Activated T-cell treated with anti-CD3 and anti-CD28 coated beads, Interleukin-2, amount 50 U/mL, for 48 hours (primary cell): ENCODE measurements at places on chromosomes 2 and 18.

DNA sequence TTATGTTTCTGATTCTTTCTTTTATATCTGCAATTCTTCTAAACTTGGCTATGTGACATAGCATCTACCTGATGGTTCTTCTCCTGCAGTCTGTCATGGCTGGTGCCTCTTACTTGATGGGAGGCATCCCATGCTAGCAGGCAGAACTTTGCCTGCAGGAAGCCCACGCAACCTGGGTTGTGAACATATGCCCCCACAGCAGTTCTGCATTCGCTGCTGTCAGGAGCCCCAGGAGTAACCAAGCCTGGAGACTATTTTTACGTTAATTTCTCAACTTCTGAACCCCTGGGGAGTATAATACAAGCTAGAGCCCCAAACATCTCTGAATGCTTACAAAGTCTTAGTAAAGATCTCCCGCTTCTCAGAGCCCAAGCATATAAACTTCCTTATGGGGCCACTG is 12.1 kb downstream of the FAM168B start:
- DNase-seq = no peak

DNA sequence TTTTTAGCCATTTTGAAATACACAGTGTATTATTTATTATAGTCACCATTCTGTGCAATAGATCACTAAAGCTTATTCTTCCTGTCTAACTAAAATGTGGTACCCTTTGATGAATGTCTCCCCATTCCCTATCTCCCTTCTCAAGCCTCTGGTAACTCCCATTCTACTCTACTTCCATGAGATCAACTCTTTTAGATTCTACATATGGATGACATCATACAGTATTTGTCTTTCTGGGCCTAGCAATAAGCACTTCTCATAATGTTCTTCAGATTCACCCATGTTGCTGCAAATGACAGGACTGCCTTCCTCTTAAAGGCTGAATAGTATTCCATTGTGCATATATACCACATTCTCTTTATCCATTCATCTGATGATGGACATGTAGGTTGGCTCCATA is 210.9 kb downstream of the PID1 start:
- DNase-seq = no peak

DNA sequence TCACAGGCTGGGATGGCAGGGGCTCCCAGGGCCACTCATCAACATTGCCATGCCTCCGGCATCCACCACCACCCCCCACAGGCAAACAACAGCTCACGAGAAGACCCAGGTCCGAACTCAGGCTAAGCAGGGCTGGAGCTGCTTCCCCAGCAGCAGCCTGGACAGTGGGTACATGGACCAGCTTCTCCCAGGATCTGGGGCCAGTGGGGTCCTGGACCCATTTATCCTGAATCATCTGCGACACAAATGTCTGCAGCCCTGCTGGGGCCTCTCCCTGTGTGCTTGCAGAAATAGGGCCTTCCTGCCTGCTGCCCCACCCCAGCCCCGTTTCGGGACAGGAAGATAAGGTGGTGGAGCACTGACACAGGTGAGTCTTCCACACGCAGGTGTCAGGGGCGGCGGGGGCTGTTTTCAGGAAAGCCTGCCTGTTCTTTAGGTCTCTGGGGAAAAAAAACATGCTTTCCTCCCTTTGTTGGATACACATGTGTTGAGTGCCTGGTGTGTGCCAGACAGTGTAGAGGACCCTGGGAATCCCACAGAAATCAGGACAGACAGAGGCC is 4.5 kb downstream of the PRLH start:
- DNase-seq = no peak

GRCh38 chr2:46387886-46388515 is 90.8 kb downstream of the EPAS1 start:
- no peak for DNase-seq

DNA sequence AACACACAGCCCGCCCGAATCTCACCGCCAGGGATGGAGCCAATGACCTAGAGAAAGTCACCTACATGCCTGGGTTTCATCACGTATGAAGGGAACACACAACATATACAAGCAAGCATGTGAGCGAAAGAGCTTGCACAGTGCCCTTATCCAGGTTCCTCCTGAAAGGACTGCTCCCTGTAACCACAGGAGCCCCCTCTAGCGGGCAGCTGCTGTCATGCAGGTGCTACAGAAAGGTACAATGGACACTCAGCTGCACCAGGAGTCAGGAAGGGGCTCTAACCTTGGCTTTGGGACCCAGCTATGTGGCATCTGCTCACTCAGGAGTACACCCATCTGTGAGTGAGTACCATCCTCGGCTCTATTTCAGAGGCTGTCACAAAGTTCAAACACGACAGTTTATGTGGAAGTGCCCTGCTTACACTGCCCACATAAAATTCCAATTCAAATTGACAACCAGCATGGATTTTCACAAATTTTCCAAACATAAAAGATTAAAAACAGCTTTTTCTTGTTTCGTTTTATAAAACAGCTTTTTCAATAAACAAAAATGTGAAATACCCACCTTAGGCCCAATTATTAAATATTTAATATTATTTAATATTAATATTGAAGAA is 3.5 kb downstream of the NDUFA10 start:
- peak; percentile 78 for DNase-seq

DNA sequence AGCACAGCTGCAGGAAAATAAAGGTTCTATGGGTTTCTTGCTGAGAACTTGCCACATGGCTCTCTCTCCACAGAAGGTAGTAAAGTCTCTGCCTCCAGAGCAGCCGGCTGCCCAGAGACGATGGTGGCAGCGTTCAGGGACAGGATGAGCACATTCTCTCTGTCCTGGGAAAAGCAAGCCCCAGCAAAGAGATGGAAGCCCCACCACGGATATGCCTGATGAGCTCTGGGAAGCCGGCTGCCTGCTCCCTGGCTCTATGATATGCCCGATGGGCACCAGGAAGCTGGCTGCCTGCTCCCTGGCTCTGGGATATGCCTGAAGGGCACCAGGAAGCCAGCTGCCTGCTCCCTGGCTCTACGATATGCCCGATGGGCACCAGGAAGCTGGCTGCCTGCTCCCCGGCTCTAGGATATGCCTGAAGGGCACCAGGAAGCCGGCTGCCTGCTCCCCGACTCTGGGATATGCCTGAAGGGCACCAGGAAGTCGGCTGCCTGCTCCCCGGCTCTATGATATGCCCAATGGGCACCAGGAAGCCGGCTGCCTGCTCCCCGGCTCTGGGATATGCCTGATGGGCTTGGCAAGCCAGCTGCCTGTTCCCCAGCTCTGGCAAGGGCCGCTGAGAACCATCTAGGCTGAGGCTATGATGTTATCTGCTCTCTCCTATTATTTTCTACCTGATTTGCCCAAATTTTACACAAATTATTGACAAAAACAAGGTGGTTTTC is 21.5 kb upstream of the SNTG2 start:
- DNase-seq = no peak

DNA sequence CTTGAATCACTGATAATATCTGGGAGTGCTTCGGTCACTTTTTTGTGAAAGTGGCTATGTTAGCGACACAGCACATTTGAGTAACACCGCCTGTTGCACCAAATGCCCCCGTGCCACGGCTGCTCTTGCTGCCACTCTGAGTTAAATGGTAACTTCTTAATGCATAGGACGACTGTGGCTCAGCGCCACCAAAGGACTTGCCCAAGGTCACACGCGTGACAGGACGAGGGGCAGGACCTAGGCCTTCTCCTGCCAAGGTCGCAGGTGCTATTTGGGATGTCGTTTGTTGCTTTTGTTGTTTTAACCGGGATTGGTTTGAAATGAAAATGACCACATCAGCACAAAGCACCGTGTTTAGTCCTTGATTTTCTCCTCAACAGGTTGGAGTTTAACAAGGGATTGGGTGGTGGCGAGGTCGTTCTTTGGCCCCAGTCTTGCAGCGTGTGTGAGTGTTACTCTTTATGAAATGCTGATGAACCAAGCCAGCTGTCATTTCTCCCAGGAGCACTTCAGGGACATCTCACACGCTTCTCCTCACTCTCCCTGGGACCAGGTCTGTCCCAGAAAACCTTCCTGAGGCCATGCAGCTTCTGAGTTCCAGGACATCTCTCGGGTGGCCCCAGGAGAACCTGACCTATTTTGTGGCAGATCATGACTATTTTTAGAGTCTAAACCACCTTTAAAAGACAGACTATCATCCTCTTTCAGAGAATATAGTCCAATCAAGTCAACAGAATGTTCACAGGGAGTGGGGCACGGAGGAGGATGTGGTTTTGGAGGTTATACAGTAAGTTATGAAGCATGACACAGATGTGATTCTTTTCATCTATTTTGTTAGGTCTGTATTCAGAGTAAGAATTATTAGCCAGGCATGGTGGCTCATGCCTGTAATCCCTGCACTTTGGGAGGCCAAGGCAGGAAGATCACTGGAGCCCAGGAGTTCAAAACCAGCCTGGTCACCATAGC is 49.9 kb downstream of the MTCL1 start:
- DNase-seq = peak; percentile 31

- DNase-seq = peak; percentile 68
Measured at GRCh38 chr2:74530239-74531187, 780 bp downstream of the HTRA2 start.

GRCh38 chr2:37775908-37776250 is 104.4 kb upstream of the CDC42EP3 start:
- no peak for DNase-seq

DNA sequence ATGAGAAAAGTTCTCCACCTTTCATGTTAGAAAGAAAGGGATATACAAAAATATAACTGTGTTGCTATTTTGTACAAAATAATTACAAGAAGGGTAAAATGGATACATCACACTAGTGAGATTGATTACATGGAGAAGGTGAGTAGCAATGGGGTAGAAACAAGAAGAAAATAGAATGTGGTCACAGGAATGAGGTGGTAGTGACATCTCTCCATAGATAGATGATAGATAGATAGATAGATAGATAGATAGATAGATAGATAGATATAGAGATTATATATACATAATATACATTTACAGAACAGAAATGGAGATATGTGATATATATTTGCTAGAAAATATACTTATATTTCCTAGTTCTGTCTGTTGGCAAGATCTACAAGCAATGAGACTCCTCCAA is 95.3 kb upstream of the RGPD4 start:
- no peak for DNase-seq

- DNase-seq = no peak
Measured at GRCh38 chr2:45256867-45257641, 247.8 kb upstream of the SIX2 start.

- DNase-seq = no peak
Measured at GRCh38 chr2:174563530-174564282, 33.9 kb downstream of the WIPF1 start.

DNA sequence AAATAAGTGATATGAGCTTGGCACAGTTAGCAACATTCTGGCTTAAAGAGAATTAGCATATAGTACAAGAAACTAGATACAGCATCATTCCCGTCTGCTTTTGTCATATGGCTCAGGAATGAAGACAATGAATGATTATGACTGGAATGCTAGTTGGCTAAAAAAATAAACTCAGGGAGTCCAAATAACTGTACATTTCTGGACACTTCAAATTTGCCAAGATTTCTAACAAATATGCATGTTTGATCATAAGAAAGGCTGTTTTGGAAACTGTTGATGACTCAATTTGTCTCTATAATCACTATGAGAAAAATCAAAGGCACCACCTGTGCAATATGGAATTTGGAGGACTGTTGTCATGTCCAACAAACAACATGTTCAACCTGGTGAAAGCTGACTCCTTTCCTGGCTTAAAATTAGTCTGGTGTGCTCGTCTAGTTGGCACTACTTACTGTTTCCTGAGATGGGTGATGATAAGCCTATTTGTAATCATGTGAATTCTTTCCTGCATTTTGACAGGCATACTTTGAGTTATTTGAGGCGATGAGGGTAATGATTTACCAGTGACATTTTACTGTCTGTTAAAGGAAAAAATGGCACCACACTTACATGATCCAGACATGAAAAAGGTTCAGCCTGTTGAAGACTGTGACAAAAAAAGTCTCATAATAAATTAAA is 133.9 kb upstream of the CDH20 start:
- DNase-seq = no peak

DNA sequence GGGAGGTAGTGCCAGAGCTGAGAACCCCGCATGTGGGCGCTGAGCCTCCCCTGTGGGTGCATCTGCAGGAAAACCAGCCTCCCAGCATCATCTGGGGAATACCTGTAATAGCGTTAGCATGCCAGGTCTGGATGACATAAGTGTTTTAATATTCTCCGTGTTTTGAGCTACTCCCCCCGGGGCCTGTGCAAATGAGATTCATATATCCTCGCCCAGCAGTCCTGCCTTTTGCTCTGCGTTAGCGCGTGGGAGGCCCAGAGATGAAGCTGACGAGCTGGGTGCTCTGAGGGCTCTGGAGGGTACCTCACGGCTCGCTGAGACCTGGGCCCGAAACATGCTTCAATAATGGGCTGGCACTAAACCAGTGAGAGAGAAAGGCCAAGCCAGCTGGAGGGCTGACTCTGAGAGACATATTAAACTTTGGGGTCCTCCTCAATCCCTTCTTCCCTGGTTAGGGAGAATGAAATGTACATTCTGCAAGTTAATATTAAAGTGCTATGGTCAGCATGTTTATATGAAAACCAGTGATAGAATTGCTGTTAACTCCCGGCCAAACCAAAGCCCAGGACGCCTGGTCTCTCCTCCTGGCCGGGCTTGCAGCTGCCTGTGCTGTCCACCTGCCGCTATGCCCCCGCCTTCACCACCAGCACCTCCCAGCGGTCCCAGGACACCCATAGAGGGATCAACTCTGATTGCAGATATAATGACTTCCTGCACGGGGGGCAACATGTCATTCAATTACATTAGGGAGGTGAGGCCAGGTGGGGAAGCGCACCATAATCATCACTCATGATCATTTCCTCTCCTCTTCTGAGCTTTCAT is 77.0 kb downstream of the EDAR start:
- DNase-seq = peak; percentile 5

DNA sequence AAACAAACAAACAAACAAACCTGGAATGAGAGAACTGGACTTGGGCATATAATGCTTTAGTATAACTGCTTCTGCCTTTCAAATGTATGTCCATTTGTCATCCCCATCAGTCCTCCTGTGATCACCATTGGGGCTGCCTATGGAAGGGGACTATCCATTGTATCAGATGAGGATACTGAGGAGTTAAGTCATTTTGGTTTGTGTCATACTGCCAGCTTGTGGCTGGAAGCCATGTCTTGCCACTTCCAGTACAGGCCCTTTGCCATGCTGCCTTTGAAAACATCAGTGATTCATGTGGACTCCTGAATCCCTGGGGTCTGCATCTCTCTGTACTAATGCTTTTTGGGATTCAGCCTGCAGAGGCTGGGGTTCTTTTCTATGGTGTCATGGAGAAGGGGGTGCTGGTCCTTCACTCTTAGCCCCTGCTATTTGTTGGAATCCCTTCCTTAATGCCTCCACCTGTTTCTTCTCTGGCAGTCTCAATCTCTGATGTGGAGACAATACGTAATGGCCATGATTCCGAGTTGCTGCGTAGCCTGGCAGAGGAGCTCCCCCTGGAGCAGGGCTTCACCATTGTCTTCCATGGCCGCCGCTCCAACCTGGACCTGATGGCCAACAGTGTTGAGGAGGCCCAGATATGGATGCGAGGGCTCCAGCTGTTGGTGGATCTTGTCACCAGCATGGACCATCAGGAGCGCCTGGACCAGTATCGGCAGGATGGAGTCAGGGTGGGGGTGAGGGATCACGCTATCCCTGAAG is 10.6 kb downstream of the PLCD4 start:
- DNase-seq = no peak

DNA sequence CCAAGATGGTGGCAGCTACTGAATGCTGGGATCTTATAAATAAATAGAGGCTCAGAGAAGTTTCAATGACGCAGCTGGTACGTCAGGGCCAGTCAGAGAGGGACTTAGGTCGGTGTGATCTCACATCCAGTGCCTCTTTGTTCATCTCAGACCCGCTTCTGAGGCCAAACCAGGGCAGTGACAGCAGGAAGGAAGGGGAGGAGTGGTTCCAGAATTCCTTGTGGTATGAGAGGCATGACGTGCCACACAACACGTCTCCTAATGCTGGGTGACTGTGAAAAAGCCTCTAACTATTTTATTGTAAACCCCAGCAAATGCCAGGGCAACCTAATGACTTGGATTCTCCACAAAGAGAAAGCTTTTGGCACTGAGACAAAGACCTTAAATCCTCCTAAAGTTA is 423.3 kb downstream of the LPIN1 start:
- no peak for DNase-seq
